ENCODE measurements at places on chromosomes 5 and 9.

GRCh38 chr5:58816181-58816731 is 233.4 kb downstream of the RAB3C start:
- DNase-seq, result no peak

- DNase-seq, result no peak
Observed at GRCh38 chr9:133458643-133459312, 1.0 kb upstream of the CACFD1 start.

GRCh38 chr5:35342664-35343063 is 112.4 kb upstream of the PRLR start:
- DNase-seq, result no peak

- no peak for DNase-seq
Observed at GRCh38 chr5:56873056-56873455, 36.3 kb upstream of the SETD9 start.

GRCh38 chr5:158943057-158943456 is 156.7 kb downstream of the EBF1 start:
- DNase-seq, result no peak

- DNase-seq, result no peak
Observed at GRCh38 chr5:162190-162564, 29.1 kb upstream of the LRRC14B start.

DNA sequence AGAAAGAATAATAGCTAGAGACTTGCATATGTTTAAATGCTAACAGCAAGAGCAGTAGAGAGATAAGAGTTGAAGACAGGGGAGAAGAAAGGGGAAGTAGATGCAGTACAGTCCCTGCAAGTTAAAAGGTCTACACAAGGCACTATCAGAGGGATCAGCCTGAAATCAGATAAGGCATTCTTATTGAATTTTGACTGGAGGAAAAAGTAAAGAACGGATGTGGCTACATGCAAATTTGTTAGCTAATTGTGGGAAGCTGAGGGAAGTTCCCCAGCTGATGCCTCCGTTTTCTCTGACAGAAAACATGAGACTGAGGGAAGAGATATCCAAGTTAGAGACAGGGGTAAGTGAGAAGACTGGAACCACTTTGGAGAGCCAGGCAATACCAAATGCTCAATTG is 12.9 kb upstream of the RHOBTB3 start:
- DNase-seq, result no peak

DNA sequence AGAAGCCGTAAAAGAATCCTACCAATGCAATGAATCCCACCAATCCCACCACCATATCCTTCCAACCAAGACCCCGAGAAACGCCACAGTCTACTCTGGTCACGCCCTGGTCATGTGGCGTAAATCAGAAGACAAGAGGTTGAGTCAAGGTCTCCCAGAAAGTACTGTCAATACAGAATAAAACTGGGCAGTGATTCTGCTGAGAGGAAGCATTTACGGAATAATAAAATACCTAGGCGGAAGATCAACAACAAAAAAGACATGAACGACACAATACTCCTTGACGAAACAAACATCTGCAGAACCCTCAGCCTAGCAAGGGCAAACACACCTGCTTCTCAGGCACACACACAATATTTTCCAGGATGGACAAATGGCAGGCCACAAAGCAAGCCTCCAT is 62.8 kb downstream of the GOLM1 start:
- DNase-seq, result no peak

- DNase-seq, result no peak
Observed at GRCh38 chr5:67623078-67623477, 426.5 kb upstream of the CD180 start.

DNA sequence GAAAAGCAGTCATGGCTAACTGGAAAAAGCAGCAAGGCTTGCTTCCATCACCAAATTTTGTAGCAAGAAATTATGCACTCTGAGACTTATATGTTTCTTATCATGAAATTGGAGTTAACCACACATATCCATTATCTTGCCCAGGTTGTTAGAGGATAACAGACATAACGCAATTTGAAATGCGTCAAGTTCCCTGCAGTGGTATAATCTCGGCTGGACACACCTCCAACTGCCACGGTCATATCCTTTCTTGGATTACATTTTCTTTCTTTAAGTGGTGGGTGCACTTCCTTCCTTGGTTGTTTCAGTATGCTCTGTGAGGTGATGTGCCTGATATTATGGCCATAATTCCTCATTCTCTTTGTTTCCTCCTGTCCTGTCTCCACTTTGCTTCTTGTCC is 695.0 kb upstream of the DMAC1 start:
- DNase-seq, result no peak

- no peak for DNase-seq
Observed at GRCh38 chr5:51203598-51203997, 179.7 kb upstream of the ISL1 start.

- DNase-seq, result no peak
Observed at GRCh38 chr5:151214614-151215545, 9.0 kb downstream of the CCDC69 start.

DNA sequence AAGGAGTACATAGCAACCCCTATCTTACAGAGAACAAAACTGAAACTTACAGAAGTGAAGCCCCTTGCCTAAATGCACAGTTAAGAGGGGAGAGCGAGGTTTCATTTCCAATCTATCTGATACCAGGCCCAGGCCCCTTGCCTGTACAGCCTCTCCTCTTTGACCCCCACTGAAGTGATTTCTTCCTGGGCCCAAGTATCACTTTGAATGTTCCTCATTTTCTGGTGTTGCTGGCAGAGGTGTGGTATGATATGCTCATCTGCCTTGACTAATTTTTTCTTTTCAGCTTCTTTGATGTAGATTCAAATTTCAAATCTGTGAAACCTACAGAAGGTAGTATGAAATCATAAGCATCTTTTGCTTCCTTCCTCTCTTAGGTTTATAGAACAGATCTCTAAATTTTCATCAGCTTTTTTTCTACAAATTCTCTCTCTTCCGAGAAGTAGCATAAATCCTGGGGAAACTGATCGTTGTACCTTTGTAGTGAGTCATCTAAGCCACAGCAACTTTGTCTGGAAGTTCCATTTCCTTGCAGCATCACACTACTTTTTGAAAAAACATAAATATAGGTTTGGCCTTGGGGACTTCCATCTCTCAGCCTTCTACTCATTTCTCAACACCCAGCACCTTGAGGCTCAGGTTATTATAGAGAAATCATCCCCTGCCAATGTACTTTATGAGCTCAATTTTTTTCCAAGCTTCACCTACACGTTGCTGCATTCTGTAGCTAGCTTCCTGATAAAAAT is 402.4 kb upstream of the PTGER4 start:
- no peak for DNase-seq

- DNase-seq, result no peak
Observed at GRCh38 chr9:113652355-113653152, 189.0 kb downstream of the RGS3 start.

DNA sequence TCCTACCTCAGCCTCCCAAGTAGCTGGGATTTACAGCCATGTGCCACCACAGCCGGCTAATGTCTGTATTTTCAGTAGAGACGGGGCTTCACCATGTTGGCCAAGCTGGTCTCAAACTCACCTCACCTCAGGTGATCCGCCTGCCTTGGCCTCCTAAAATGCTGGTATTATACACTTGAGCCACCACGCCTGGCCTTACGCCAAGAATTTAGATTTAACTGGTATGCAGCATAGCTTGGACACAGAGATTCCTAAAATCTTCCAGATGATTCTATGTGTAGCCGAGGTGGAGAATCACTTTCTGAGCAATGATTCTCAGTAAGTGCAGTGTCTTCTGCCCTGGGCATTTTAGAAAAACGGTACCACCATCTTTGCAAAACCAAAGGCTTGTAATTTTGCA is 74.1 kb downstream of the HABP4 start:
- no peak for DNase-seq

GRCh38 chr5:6224406-6224805 is 153.9 kb downstream of the MED10 start:
- no peak for DNase-seq

DNA sequence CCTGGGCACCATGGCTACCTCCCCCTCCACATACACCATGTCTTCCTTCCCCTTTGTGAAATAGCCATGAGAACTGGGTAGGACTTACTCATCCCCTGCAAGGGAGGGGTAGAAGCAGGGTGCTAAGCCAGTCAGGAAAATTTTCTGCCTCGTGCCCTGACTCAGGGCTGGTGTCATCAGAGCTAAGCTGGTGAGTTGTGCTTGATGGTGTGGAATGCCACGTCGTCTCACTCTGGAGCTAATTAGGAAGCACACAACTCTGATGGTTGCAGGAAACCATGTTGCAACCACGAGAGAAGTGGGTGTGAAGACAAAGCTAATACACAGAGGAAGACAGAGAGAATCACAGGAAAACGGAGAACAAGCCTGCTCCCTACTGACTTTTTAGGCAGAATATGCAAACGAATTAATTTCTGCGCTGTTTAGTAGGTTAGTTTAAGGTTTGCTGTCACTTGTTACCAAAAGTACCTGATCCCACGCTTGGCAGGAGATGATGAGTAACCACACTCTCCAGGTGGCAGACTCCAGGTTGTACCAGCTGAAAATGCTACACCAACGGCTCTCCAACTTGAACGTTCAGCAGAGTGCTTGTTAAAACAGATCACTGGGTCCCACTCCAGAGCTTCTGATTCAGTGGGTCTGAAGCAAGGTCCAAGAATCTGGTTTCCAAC is 54.5 kb downstream of the STK10 start:
- no peak for DNase-seq

DNA sequence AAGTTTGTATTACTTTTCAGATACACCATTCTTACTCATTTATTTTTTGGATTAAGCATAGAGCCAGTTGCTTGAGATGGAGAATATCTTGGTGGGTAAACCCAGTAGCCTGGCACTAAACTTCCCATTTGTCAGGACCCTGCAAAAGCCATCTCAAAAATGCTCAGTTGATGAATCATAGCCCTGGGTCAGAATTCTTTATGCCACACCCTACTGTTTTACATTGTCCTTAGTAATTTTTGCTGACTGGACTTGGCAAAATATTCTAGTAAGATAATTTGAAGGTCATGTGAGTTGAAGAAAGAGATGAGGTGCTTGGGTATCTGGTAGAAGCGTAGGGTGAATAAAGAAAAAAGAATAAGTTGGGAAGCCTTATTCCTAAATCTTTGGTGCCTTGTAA is 50.7 kb downstream of the C7 start:
- DNase-seq, result no peak

DNA sequence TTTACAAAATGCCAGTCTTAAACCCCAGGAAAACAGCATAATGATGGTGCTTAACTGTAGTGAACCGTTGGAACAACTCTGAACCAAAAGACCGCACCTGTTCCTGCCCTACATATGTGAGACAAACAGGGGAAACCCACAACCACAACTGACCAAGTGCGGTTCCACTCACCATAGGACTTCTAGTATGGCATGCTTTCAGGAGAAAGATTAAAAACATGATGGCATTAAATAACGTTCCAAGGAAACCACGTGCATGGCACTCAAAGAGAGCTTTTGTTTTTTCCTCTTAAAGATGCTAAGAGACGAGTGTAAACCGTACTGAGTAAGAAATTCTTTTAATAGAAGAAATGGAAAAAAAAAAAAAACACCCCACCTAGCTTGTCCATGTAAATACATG is 119.8 kb downstream of the SSBP2 start:
- no peak for DNase-seq

- DNase-seq, result no peak
Observed at GRCh38 chr5:120151181-120151580, 312.9 kb upstream of the PRR16 start.

DNA sequence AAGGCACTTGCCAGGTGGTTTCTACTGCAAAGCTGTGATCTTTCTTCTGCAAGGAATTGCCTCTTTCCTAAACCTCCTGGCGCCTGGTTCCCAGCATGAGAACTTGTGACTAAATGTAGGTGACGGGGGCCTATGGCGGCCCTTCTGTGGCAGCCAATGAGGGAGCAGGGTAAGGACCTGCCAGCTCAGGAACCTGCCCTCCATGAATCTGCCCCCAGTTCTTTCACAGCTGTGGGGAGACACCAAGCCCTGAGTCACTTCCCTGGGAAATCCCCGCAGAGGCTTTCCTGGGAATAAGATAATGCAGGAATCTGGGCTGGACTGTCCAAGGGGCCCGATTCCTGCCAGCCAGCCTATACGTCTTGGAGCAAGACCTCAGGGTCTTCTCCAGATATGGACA is 56.7 kb upstream of the CTNNA1 start:
- DNase-seq, result no peak

- DNase-seq, result no peak
Observed at GRCh38 chr9:27715651-27716050, 142.4 kb upstream of the C9orf72 start.

DNA sequence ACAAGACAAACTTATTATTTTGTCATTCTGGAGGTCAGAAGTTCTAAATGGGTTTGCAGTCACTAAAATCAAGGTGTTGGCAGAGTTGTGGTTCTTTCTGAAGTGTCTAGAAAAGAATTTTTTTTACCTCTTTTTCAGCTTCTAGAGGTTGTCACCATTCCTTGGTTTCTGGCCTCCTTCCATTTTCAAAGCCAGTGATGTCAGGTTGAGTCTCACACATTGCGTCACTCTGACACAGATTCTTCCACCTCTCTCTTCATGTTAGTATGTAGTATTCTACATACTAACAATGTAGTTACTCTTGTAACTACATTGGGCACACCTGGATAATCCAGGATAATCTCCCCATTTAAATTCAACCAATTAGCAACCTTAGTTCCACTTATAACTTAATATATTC is 290.3 kb downstream of the RFX3 start:
- DNase-seq, result no peak

DNA sequence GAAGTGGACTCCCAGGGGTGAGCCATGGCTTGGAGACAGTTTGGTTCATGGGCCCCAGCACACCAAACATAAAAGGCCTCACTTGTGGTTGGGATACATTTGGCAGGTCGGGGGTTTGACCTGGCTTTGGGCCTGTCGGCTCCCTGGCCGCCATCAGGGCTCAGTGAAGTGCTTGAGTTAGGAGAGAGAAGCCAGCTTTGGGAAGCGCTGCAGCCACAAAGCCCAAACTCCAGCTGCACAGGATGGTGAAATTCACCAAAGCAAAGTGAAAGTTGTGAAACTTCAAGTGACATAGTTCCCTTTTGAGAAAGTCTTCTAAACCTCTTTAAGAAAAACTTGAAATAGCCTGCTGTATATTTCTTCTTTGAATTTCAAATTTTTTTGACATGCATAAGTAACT is 27.5 kb downstream of the SLC46A2 start:
- DNase-seq, result no peak

DNA sequence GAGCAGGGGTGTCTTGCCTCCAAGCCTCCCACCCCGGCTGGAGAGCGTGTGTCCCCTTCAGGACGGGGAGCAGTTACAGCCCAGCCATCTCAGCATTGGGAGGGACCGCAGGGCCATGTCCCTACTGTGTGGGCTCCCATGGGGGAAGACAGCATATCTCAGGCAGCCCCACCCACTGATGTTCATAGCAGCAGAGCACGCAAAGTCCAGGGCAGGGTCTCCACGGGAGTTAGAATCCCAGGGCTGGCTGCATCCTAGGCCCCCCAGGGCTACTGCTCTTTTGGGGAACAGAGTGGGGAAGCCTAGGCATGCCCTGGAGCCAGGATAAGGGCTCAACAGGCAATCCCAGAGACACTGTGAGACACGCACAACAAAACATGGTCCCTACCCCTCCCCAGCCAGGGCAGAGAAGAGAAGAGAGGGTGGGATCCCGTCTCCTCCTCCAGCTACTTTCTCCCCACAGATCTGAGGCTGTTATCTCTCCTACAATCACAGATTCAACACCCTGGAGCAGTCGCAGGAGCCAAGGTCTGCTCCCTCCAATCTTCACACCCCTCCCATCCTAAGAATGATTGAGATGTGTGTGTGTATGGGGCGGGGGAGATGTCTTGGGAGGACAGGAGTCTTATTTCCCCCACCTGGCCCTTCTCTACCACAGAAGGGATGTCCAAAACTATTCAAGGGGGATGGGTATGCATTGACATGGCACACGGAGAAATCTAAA is 3.4 kb downstream of the CNTFR start:
- no peak for DNase-seq

GRCh38 chr9:137455359-137455991 is 3.7 kb downstream of the NSMF start:
- no peak for DNase-seq

- no peak for DNase-seq
Observed at GRCh38 chr5:157294407-157295091, 28.6 kb downstream of the CYFIP2 start.
